NCI-H446 treated with DMSO at 0.1 percent for 48 hours (cell line): ENCODE measurements at places on chromosomes 1 and 21.

GRCh38 chr1:115400426-115400825 is 62.4 kb upstream of the NGF start:
- DNase-seq: no peak

DNA sequence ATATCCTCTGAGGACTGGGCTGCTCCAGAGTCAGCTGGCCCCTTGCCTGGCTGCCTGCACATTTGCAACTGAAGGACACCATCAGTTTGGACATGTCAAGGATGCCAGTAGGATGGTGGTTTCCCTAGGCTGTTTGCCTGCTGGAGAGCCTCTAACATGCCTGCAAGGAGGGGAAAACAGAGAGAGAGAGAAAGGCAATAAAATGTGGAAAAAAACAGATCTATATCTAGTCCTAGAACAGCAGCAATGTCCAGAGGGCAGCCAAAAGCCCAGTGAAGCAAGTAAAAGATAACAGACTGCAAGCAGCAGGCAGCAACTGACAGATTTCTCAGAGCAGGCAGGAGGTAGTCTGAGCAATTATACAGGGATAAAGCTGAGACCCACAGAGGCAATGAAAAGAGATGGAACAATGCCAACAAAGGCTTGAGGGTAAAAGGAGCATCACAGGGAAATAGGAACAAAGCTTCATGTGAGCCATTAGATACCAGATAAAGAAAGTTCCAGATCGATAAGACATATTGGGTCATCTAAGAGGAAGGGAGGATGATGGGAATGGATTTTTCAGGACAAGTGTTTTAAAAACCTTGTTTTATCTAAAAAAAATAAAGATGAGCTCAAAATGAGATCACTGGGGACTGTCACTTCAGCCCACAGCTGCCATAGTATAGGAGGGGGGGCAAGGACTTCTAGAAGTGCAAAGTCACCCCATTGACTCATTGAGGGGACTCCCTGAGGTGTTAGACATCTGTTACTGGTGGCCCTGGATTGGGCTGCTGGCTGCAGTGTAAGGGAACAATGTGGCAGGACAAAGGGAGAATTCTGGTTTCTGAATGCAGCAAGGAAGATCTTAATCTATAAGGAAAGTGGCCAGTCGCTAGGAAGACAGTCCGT is 38.6 kb upstream of the GADD45A start:
- peak; percentile 98 for DNase-seq

- no peak for DNase-seq
These were observed 53.3 kb downstream of the IVNS1ABP start for GRCh38 chr1:185263780-185264179.

GRCh38 chr1:111888740-111889376 is 100.6 kb downstream of the KCND3 start:
- DNase-seq: no peak

GRCh38 chr21:34687745-34688144 is 19.0 kb downstream of the CLIC6 start:
- DNase-seq: no peak

- DNase-seq: no peak
These were observed 5.9 kb upstream of the MTFR1L start for GRCh38 chr1:25813734-25814471.

- DNase-seq: no peak
These were observed 4.2 kb upstream of the IL19 start for GRCh38 chr1:206766251-206766856.
